ENCODE measurements at places on chromosomes 3 and 15.

- DNase-seq = no peak
These were observed 11.0 kb upstream of the ARL14 start for GRCh38 chr3:160665784-160666526.

GRCh38 chr3:100260081-100260684, 609 bp upstream of the TBC1D23 start:
- DNase-seq = no peak

- peak; percentile 14 for DNase-seq
These were observed at the start of gene STAC for GRCh38 chr3:36380221-36381031. Gene STAC (plus strand): TSS chr3:36380504. CDS start chr3:36380644, 140 bp downstream.

DNA sequence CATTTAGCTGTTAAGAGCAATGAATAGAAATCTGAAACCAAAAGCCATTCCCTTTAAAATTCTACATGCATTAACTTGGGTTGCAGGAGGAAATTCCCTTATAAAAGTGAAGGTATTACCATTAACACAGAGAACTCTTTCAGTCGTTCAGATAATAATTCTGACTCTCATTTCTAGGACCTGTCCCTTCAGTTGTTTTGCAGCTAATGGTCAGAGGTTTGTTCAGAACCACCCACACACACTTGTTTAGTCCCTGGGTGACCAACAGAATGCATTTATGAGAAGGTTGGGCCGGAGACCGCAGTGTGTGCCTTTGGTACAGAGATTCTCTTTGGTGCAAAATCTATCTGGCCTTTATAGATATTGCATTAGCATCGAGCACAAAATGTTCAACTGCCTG, 492.5 kb downstream of the NLGN1 start:
- DNase-seq = no peak

- no peak for DNase-seq
These were observed 20.4 kb upstream of the COPG1 start for GRCh38 chr3:129228891-129229585.

GRCh38 chr3:10247679-10248183, 528 bp upstream of the TATDN2 start:
- no peak for DNase-seq

DNA sequence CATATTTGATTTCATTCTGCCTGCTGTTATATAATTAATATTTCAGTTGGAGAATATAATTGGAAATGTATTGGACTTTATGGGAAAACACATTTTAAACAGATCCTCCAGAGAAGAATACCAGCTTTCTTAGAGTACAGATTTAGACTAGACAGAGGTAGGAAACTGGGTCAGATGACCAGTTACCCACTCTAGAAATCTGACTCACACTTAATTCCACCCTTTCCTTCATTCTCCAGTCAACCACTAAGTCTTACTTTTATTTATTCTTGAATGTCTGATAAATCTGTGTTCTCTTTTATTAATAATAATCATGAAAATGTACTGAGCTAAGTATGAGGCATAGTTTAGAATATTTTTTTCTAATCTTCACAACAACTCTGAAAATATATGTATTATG, 110.7 kb downstream of the LRRC49 start:
- DNase-seq = no peak

DNA sequence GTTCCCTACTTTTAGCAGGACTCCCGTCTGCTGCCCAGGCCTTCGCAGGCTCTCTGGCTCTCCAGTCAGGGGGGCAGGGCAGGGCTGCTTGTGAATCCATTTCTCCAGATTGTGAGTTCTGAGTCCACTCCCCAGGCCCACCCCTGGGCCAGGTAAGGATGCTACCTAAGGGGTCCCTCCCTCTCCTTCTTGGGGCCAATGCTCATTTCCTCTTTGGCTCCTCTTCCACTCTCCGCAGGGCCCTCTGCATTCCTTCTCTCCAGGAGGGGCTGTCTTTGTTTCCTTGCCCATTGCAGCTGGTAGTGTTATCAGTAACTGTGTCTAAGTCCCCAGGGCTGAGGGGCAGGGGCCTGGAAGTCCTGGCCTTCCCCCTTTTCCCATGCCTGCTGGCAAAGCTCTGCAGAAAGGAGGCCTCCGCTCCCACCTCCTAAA, 13.0 kb upstream of the CACNA2D2 start:
- DNase-seq = peak; percentile 62

DNA sequence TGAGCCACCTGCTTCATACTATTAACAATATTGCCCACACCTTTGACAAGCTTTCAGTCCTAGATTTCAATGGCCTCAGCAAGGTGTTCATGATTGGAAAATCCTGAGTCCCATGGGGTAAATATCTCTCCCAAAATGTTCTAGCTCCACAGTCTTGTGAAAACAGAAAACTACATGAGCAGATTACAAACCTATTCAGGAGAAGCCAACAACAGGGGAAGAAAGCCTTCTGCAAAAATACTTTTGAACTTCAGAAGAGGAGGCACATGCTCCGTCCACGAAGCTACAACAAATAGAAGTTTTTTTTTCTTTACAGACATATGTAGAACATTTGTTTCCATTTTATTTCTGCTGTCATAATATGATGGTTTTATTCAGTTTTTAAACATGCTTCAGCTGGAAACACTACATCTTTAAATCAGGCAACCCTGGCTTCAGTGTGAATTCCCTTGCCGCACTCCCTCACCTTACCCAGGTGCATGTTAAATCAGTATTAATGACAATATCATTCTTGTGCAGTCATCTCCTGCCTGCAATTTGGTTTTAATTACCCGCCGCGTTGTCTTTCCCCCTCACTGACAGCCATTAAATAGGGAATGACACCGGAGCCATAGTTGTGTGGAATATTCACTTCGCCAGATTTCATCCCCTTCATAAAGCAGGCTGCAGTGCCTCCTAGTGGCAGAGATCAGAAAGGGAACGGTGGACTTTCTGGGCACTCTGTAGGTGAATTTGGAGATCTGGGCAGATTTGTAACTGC, 725.5 kb upstream of the ARRDC4 start:
- DNase-seq = no peak

- no peak for DNase-seq
These were observed 114.2 kb downstream of the CNTN3 start for GRCh38 chr3:74500257-74500656.

DNA sequence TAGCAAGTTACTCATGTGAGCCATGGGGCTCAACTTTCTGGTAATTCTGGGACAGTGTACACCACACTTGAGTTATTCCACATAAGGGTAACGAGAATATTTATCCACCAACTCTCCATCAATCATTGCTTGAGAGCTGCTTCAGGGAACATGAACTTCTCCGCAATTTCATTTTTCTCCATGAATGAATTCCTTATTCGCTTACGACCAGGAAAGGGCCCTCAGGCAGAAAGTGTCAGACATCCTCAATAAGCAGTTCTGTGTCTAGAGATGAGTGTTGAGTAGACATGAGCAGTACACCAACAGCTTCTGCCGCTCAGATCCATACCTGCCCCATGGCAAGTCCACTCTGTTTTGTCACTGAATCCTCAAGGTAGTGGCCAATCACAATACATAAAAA, 24.8 kb upstream of the IQCF2 start:
- DNase-seq = no peak

DNA sequence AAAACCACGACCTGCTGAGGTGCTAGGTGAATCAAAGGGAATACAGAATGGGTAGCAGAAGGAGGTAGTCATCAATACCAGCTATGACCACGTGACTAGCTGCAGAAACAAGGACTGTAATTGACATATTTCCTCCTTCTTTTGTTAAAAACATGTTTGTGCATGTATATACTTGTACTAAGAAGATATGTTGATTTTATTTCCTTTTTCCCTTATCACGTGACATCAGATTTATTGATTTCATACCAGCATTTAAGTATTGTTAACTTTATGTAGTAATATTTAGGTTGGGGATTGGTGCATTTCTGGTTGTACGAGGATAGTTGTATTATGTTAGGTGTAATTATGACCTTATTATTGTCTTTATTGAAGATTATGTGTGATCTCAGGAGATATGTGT, 36.2 kb downstream of the PEX5L start:
- DNase-seq = no peak

GRCh38 chr3:39469945-39470344, 2.5 kb downstream of the MOBP start:
- DNase-seq = no peak

DNA sequence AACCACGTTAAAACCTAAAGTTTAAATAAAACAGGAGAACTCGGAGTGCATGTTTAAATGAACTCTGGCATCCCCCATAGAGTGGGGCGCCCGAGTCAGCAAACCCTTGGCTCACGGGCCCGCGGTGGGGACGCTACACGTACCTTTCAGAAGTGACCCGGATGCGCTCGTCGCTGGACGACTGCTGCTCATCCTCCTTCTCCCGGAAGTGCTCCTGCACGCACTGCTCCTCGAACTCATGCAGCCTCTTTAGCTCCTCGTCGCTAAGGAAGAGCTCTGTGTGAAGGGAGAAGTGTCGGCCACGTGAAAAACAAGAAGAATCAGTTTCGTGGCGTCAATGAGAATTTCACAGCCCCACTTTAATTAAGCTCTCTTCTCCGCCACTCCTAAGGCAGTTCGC, 34.6 kb upstream of the MTMR10 start:
- no peak for DNase-seq

- no peak for DNase-seq
These were observed 405.0 kb upstream of the IL12A start for GRCh38 chr3:159583662-159584061.

- no peak for DNase-seq
These were observed 30.6 kb upstream of the MECOM start for GRCh38 chr3:169694117-169694516.

DNA sequence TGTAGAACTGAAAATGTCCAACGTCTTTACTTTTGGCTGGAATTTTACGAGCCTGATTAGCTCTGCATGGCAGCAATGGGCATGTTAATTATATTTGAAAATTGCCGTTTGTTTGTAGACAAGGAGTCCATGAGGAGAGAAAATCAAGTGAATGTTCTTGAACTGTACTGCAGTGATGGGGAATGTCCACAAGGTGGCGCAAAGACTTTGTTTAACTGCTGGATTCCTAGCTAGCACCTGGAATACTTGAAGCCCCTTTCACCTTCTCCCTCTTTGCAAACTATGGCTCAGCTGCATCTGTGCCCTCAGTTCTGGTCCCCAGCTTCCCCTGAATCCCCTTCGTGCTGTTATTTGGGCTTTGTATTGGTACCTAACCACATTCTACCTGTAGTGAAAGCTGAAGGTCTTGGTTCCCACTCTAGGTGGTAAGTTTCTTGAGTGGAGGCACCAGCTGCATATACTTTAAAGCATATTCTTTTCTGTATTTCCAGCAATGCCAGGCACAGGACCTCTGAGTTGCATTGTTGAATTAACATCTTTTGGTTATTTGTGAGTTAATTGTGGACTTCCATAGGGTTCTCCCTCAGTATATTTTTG, 25.3 kb downstream of the EXOG start:
- no peak for DNase-seq

- no peak for DNase-seq
These were observed 67.2 kb downstream of the LIPC start for GRCh38 chr15:58498821-58499580.

GRCh38 chr3:72515941-72516340, 332.3 kb downstream of the SHQ1 start:
- DNase-seq = no peak

GRCh38 chr3:130621824-130622223, 104.8 kb downstream of the COL6A6 start:
- no peak for DNase-seq

GRCh38 chr3:127702151-127702578, 29.4 kb downstream of the ABTB1 start:
- DNase-seq = no peak

DNA sequence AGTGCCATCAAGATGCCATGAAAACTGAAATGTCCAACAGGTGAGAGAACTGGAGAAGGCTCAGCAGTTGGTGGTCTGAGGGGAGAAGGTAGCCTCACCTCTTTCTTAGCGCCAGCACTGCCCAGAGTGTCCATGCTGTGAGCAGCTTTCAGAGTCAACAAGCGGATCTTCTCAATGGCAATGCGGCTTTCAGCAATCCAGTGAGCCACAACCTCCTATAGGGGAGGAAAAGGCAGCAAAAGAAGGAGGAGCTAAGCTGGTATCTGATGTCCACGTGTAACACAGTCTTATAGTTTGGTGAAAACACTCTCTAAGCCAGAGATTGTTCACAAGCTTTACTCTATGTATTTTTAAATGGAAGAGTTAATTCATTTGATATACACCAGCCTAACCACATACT, 36.1 kb upstream of the ACKR4 start:
- DNase-seq = peak; percentile 91

- DNase-seq = no peak
These were observed 112.0 kb upstream of the MCTP2 start for GRCh38 chr15:94119298-94119811.

- no peak for DNase-seq
These were observed 57.3 kb downstream of the DIPK2A start for GRCh38 chr3:144028798-144029411.

GRCh38 chr3:30644615-30645014, 38.2 kb downstream of the TGFBR2 start:
- DNase-seq = no peak

- DNase-seq = no peak
These were observed 18.7 kb downstream of the TMEM43 start for GRCh38 chr3:14143271-14144225.

GRCh38 chr3:54965746-54966145, 37.9 kb upstream of the LRTM1 start:
- no peak for DNase-seq

GRCh38 chr3:123126031-123126430, 59.2 kb downstream of the PDIA5 start:
- no peak for DNase-seq

DNA sequence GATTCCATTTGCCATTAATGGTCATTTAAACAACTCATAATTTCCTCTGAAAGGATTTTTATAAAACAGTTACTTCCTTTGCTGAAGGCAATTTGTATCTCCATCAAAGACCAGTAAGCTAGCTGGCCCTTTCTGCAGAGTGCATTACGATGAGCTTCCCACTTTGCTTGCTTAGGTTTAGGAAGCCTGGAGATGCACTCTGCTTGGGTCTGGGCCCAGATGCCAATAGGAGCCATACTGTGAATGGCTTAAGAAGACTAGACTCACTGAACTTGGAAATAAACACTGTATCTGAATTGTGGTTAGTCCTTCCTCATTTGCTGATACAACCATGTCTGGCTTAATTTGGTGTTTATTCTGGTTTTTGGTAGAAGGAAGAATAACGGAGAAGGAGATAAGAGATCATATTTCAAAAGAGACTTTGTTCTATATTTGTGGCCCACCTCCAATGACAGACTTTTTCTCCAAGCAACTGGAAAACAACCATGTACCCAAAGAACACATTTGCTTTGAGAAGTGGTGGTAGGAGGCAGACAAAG, 38.1 kb downstream of the OXNAD1 start:
- DNase-seq = no peak

- no peak for DNase-seq
These were observed 6.0 kb downstream of the PHLDB2 start for GRCh38 chr3:111864821-111865656.

DNA sequence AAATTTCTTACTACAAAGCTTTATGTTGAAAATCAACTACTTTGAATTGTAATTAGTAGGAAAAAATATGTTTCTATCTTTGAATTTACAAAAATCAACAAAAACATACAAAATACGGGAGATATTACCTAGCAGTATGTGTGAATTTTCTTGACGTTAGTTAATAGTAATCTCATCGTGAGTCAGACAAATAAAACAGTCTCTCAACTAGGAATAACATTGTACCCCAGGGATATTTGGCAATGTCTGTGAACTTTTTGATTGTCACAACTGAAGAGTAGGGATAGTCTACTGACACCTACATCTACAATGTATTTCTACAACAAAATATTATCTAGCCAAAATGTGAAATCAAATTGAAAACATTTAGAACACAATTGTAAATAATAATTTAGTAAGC, 250.3 kb downstream of the POLQ start:
- DNase-seq = no peak
